Esophagus mucosa (tissue), 1 donor: ENCODE measurements at places on chromosomes 6 and 20. TPM values are rescaled to one million over a fixed set of nuclear protein-coding genes. Genes with fewer than 3 reads are reported as not detected.

DNA sequence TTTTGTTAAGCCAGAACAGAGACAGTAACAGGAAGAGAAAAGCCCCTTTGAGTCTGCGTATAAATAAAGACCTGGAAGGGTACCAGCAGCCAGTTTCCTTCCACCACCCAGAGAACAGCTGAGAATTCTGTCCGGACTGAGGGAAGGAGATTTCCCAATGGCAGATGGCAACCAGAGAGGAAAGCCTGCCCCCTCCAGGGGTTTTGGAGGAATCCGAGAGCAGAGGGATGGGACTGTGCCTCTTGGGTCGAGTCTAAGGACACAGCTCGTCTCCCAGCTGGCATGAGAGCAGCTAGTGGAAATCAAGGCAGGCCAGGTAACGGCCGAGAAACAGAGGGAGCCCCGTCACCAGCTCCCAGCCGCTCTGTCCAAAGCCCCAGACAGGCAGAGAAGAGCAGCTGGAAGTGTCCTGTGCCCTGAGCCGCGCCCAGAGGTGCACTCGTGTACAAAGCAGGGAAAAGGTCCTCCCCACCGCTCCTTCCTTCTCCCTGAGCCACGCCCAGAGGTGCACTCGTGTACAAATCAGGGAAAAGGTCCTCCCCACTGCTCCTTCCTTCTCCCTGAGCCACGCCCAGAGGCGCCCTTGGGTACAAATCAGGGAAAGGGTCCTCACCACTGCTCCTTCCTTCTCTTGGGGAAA is 134.0 kb upstream of the SNX9 start:
- ATAC-seq, result peak; percentile 38

DNA sequence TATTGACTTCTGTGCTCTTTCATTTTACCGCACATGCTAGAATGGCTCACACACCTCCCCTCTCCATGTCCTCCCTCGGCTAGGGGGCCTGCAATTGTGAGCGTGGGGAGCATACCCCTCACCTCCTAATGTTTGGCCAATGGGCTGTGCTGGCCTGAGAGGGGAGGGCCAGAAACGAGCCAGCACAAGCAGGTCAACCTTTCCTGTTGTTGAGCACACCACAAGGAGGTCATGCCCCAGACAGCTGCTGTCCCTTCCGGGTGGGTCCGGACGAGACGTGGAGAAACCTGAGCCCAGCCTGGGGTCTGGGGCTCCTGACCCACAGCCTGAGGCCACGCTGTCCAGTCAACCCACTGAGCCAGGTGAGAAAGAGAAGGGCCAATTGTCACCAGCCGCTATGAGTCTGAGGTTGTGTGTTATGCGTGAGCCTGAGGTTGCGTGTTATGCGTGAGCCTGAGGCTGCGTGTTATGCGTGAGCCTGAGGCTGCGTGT is 77.4 kb downstream of the TTLL2 start:
- no peak for ATAC-seq

GRCh38 chr20:16926626-16927430 is 178.7 kb downstream of the OTOR start:
- ATAC-seq, result no peak

DNA sequence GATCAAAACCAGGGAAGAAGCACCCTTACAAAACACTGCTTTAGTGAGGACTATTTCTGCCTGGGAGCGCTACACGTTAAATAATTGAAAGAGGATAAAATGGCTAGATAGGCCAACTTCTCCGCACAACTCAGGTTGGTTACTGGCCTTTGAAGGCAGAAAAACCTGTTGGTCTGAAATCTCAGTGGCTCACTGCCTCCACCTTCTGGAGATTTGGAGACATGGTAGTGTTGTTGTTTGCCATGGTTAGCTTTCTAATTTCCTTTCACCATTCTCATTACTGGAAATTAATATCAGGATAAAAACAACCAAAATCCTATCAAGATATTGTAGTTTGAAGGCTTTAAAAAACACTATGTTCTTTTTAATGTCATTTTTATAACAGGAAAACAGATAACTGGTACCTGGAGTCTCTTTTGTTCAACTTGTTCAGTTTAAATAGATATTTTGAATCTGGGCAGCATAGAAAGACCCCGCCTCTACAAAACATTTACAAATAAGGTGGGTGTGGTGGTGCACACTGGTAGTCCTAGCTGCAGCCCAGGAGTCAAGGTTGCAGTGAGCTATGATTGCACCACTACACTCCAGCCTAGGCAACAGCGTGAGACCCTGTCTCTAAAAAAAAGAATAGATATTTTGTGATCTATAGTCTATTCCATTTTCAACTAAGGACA is 27.5 kb upstream of the BCLAF1 start:
- ATAC-seq, result peak; percentile 90

DNA sequence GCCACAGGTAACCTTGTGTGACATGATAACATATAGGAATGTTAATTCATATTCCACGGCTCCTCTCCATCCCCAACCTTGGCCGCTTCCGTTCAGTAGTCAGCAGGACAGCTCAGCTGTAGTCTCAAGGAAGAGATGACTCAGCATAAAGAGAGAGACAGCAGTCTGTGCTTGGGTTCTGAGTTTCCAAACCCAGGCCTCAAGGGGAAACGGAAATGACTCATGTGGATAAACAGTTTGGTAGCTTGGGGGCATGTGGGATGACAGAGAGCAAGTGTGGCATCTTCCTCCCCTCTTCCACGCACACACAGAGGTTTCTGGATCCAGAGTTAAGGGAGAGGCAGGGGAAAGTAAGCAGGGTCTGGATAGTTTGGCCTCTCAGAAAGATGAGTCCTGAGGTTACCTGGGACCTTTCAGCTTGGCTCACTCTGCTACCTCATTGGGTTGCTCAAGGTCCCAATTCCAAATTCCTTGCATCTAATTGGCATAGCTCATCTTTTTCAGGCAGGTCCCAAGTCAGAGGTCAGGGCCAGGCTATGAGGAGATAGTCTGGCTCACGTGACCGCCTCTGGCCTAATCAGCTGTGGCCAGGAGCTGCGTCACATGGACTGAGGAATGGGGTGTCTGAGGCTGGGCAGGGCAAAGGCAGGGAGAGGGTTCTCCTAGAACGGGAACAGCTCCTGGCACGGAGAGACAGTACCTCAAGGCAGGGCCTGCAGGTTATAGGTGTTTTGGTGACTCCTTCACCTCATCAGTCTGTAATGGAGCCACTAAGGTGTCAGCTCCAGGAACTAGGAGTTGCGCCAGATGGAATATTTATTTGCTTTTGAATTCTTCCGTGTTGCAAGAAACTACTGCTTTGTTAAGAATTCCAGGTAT is 36.5 kb upstream of the MLN start:
- ATAC-seq, result peak; percentile 84

DNA sequence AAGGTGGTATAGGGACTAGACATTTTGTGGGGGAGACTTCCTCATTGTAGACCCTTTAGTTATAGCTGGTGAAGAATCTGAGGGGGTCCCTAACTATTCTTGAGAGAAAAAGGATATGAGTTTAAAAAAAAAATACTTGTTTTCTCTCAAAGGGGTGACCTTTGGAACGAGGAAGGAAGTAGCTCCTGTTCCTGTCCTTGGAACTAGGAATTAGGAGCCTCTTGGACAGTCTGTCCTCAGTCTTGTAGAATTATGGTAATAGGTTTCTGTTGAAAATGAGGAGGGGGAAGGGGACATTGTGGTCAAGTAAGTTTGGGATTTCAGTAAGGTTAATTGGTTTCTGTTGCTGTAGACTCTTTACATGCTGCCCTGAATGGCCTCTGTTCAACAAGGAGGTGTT is 56.5 kb downstream of the PLEKHG1 start:
- ATAC-seq, result no peak

DNA sequence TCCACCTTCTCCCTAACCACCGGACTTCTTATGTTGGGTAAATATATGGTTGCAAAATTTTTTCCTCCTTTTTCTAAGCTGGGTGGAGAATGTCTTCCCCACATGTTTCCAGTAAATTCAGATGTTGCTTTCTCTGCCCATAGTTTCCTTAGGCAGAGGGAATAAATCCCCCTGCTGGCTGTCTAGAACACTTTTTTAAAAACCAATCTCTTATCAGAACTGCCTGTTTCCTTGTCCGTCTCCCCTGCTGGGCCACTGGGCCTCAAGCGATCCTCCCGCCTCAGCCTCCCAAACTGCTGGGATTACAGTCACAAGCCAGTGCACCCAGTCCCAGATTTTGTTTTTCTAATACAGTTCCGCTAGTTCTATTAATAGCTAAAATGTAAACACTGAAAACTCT is 9.9 kb upstream of the WFDC2 start:
- no peak for ATAC-seq

- no peak for ATAC-seq
These were observed 19.5 kb upstream of the TMX4 start for GRCh38 chr20:8039042-8039441.

DNA sequence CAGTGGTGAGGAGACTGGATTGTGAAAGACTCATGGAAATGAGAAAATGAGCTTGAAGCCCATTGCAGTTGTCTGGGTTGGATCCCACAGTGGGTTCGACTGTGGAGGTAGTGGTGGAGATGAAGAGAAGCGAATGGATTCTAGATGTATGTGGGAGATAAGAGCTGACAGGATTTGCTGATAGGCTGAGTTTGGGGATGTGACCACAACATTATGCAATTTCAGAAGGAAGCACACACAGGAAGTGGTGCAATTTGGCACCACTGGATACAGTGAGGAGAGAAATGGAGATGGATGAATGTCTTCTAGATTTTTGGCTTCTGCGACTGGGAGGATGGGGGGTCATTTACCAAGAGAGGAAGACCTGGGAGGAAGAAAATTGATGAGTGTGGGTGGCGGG is 64.4 kb upstream of the MAFB start:
- ATAC-seq, result no peak

DNA sequence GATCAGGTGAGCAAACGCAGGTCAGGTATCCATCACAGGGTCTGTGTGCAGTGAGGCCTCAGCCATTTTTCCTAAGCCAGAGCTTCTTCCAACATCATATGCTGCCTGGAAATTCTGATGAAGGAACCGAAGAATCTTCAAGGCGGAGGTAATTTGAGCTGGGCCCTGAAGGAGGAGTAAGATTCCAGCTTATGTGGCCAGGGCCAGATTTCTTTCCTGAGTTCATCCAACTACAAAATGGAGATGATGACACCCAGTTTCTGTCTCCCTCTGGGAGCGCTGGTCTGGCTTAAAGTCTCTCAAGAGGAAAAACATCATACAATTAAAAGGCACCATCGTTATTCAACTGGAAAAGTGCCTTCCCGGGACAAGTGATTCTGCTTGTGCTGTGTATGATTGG is 6.9 kb upstream of the MANBAL start:
- no peak for ATAC-seq

GRCh38 chr6:50815436-50816114 is 3.1 kb upstream of the TFAP2B start:
- ATAC-seq, result no peak

- ATAC-seq, result peak; percentile 47
These were observed 17.6 kb upstream of the HLA-F start for GRCh38 chr6:29705389-29706231.

GRCh38 chr6:38169221-38169976 is 349.9 kb downstream of the ZFAND3 start:
- no peak for ATAC-seq

DNA sequence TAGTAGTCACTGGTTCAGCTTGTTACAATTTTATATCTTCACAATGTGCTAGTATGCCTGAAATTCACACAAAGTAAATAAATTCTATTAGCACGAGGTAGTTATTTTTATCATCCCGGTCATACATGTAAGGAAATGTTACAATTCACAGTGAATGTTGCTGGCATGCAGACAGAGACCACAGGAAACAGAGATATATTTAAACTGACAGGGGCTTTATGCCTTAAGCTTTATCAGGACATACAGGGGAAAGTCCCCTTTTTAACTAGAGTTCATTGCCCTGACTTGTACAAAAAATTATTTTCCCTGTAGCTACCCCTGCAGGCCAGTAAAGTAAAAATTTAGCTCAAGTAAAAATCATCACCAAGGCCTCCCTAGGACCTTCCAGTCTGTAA is 712.0 kb upstream of the NRSN1 start:
- no peak for ATAC-seq

DNA sequence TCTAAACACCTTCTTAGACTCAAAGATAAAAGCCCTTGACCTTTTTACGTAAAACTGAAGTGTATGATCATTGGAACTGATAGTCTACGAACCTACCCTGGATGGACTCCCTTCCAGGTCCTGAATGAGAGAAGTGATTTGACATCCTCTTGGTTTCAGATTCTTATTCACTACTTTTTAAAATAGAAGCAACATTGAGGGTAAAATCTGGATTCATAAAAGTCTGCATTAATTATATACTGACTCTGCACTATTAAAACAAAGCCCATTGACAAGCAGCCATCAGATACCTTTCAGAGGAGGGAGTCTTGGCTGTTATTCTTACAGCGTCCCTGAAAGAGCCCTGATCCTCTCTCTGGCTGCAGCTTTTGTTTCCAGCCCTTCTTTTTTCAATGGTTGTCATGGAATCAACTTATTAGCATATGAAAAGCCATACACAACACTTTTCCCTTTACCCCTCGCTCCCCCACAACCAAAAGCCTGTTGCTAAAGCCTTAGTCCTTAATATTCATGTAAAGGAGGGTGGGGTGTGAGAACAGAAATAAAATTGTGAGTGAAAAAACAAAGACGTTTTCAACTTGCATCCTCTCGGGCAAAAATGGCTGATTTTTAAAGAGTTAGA is 270.0 kb upstream of the MARCKS start:
- ATAC-seq, result no peak

DNA sequence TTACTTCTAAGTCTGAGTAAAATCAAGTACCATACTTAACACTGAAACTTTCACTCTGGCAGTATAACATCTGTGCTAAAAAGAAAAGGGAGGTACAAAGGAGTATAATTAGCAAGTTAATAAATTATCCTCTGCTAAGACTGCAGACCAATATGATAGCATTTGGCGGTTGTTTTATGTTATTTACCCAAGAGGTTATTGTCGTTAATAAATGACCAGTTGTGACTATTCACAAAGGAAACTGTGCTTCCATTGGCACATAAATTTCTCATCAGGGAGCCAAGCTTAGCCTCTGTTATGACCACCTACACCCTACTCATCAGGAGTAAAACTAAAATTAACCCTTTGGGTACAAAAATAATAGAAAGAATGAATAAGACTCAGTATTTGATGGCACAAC is 86.5 kb downstream of the CRYBG1 start:
- no peak for ATAC-seq

- no peak for ATAC-seq
These were observed 54.4 kb downstream of the FAM184A start for GRCh38 chr6:119024111-119024510.

- ATAC-seq, result peak; percentile 31
These were observed 8.0 kb downstream of the PRDM13 start for GRCh38 chr6:99614430-99615186.

The PSMB8 gene
- total RNA-seq, result 33.0 TPM

The SERPINB6 gene
- 78.8 TPM for total RNA-seq

The ZHX3 gene
- total RNA-seq, result 21.1 TPM

The DPPA5 gene
- total RNA-seq, result not detected

The MEI4 gene
- not detected for total RNA-seq

The HUS1B gene
- total RNA-seq, result 0.40 TPM

The THBS2 gene
- 50.0 TPM for total RNA-seq
